ENCODE measurements at places on chromosomes 13 and 19.
A peak's percentile ranks its signal among the peaks of the same experiment; 100 is the strongest.

DNA sequence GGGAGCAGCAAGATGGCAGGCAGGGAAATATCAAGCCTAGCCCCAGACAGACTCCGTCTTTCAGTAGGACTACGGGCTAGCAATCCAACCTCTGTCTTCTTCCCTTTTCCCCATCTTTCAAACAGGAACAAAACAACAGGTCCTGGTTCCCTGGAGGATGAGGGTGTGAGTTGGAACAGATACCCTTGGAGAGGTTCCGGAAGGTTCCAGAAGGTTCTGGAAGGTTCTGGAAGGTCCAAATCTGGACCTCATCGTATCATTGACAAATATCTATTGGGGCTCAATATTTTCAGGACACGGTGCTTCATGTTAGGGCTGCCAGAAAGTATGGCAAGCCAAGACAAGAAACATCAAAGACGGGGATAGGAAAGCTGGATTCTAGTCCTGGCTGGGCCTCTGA is 28.5 kb upstream of the FEM1A start:
- DNase-seq = no peak

- no peak for DNase-seq
Observed at GRCh38 chr19:54541712-54542111, 31.9 kb upstream of the LILRA2 start.

DNA sequence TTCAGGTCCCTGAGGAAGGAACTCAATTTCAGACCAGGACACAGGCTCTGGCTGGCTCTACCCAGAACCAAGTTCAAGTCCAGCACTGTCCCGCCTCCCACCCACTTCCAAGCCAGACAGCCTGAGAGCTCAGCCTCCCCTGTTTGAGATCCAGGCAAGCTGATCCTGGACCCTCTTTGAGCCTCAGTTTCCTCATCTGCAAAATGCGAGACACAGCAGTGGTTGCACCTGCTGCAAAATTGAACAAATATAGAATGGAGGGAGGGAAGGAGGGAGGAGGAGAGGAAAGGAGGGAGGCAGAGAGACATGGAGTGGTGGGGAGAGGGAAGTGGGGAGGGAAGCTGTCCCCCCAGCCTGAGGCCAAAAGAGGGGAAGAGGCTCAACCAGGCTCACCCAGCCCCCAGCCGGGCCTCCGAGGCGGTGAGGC is 751 bp downstream of the TMEM221 start:
- no peak for DNase-seq

- DNase-seq = peak; percentile 83
Observed at GRCh38 chr19:9914315-9915207, 21.8 kb downstream of the OLFM2 start.

- peak; percentile 65 for DNase-seq
Observed at GRCh38 chr19:1237754-1238368, at the start of gene CBARP. Gene CBARP, minus strand, starts transcription at chr19:1238005. Its CDS starts 1,905 bp downstream, at chr19:1236100.

- no peak for DNase-seq
Observed at GRCh38 chr13:97743938-97744337, 209.5 kb upstream of the IPO5 start.

DNA sequence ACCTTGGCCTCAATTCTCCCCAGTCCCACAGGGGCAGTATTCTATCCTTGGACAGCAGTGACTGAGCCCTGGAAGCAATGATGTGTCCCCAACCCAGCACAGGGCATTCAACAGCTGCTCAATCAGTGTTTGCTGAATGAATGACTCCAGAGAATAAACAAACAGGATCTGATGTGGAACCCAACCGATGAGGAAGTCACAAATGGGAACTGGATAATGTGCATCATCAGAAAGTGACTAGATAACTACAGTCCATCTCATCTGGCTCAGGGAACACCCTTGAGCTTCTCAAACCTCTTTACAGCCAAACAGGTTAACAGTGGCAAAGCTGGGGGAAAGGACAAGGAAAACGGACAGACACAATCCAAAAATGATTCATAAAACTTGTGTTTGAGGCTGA is 8.2 kb downstream of the SLC25A30 start:
- DNase-seq = no peak

DNA sequence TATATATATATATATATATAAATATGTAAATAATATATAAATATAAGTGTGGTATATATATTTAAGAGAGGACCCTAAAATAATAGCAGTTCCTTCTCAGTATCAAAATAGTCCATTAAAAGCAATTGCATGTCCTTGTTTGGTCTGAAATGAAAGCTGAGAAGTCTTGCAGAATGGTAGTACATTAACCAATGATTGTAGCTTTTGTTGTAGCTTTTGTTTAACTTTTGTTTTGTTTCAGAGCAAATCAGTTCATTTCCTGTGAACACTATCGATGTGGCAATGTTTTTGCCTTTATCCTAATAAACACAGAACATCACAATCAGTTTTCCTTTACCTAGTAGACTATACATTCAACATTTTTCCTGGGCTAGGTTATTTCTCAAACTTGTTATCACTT is 1256.2 kb upstream of the SPRY2 start:
- DNase-seq = no peak

DNA sequence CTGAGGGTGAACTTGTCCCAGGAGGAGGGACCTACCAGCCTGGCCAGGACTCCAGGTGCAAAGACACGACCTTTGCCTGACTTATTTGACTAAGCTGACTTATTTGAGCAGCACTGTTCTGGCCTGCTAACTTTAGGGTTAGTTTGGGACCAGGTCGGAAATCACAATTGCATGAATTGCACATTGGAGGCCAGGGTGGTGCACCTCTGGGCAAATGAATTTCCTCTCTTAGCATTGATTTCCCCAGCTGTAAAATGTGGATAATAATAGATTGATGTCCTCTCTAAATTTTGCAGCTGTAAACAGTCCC is 1.4 kb upstream of the BST2 start:
- DNase-seq = no peak

GRCh38 chr13:58598241-58598640 is 966.7 kb downstream of the PCDH17 start:
- DNase-seq = no peak

DNA sequence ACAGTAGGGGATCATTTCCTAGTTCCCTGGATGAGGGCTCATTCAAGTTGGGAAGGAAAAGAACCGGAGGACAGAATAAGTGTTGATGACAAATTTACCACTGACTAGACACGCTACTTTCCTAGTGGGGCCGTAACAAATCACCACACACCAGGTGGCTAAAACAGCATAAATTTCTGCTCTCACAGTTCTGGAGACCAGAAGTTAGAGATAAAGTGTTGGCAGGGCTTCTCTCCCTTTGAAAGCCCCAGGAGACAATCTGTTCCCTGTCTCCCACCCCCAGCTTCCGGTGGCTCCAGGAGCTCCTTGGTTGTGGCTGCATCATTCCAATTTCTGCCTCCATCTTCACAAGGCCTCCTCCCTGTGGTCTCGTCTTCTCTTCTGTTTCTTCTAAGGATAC is 65.4 kb upstream of the ARGLU1 start:
- DNase-seq = no peak

DNA sequence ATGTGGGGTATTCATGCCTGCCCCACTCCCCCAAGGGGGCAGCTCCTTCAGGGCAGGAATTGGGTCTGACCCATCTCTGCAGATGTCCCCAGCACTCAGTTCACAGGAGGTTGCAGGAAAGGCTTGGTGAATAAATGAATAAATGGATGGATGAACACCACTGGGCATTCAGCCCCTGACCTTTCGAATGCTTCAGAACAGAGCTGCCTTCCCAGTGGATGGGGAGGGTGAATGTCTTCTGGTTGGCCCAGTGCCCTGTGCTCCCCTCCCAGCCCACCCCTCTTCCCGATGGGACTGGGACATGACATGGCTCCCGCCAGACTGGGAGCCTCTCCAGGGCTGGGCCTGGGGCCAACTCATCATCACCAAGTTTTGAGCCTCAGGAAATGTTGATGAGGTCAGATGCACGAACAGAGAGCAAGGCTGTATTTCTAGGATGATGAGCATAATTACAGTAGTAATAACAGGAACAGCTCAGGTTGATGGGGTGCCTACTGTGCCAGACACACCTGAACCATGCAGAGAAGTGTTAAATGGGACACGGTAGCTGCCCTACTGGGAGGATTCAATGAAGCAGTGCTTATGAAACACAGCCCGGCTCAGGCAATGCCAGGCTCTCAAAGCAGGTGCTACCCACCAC is 25.7 kb downstream of the VRK3 start:
- no peak for DNase-seq

- no peak for DNase-seq
Observed at GRCh38 chr13:42834946-42835345, 53.6 kb downstream of the FAM216B start.

DNA sequence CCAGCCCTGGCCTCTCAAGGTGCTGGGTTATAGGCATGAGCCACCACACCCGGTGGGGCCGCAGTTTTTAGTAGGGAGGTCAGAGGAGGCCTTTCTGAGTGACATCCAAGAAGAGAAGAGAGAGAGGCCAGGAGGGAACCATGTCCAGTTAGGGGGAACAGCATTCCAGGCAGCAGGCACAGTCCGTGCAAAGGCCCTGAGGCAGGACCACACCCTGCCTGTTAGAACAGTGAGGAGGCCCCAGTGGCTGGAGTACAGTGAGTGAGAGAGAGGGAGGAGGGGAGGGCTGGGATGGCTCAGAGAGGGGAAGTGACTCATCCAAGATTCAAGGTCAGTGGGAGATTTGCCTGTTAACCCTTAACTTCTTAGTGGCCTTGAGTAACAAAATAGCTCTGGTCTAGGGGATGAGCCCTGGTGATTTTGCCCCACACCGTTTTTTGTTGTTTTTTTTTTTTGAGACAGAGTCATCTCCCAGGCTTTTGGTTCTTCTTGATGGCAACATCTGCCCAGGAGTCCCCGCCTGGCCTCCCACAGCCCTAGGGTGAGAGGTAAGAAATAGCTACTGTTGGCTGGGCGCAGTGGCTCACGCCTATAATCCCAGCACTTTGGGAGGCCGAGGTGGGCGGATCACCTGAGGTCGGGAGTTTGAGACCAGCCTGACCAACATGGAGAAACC is 2.7 kb upstream of the PLIN3 start:
- DNase-seq = no peak

DNA sequence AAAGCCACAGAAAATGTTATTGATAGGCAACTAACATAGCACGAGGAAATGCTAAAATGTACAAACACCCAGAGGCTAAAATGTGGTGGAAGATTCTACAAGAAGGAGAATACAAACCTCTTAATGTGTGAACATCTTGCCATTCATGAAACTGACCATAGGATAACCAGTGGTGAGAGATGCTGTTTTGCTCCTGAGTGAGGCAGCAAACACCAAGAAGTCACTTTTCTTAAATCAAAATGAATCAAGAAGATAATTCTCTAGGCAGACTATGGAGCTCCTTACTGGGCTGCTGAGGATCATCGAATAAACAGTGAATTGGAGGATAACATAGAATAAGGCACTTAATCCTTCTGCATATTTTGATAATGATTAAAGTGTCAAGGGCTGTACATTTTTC is 375.4 kb upstream of the SLITRK6 start:
- DNase-seq = no peak

GRCh38 chr19:49553451-49554271 is 25.9 kb downstream of the RCN3 start:
- no peak for DNase-seq

GRCh38 chr13:28658539-28658795 is 463 bp upstream of the POMP start:
- DNase-seq = no peak

DNA sequence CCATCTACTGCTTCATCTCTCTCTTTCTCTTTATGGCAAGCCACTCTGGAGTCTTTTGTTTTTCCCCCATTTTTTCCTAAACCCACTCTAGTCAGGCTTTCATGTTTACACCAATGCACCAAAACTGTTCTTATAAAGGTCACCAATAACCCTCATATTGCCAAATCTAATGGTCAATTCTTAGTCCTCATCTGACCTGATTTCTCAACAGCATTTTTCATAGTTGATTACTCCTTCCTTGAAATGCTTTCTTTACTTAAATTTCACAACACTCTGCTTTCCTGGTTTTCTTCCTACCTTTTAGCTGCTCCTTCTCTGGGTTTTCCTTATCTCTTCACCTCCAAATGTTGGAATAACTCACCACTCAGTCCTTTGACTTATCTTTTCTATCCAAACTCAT is 47.9 kb downstream of the MICU2 start:
- no peak for DNase-seq

DNA sequence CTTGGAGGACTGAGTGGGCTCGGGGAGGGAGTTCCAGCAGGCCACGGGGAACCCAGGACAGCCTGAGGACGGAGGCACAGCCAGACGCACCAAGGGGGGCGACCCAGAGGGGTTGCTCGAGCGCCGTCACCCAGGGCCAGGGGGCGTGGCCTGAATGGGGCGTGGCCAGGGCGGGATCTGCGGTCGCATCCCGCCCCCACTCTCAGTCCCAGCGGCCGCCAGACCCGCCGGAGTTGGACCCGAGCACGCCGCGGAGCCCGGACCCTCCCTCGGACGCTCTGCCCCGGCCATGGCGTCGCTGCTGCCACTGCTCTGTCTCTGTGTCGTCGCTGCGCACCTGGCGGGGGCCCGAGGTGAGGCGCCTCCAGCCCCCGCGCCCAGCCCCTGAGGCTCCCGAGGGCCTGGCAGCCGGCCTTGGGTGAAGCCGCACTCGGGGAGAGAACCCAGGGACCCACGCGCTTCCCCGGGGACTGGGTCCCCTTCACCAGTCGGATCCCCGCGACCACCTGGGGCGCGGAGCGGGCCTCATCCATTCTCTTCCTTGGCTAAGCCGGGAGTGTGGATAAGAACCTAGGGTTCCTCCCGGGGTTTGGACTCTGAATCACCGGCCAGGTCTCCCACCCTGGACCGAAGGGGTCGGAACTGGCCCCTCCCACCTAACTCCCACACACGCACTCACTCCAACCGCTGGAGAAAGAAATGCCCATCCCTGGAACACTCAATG is at the start of gene CILP2:
Gene CILP2 (plus strand): TSS at position 205 of the 724 bp plus-strand sequence. CDS start 85 bp downstream, at position 290.
- no peak for DNase-seq

GRCh38 chr13:66265371-66265770 is 964.8 kb downstream of the PCDH9 start:
- no peak for DNase-seq

GRCh38 chr19:39497996-39498797 is 550 bp upstream of the DLL3 start:
- DNase-seq = peak; percentile 60

DNA sequence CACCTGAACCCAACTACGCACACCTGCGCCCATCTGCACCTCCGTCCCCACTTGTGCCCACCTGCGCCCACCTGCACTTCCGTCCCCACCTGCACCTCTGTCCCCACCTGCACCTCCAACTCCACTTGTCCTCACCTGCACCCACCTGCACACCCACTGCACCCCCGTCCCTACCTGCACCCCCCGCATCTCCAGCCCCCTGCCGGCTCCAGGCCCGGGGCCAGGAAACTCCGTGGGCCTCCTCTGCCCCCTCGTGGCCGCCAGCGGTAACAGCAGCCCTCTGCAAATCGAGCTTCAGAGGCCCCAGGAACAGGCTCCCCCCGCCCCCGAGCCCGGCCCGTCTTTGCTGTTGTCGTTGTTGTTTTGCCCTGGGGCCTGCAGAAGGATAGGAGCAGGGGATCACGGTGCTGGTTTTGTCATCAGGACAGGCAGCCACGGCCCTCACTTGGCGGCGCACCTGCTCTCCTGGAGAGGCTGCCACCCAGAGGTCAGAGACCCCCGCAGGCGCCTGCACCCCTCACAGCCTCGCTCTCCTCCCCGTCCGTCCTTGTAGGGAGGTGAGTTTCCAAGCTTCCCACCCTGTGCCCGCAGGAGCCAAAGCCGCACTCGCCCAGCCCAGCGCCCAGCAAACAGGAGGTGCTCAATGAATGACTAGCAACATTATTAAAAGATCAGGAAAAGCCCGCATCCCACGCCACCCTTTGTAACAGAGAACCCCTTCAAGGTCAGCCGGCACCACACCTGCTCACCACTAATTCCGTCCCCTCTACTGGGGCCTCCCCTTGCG is 65.4 kb downstream of the GNG7 start:
- DNase-seq = peak; percentile 73
